ENCODE measurements at places on chromosomes 1 and 21.

DNA sequence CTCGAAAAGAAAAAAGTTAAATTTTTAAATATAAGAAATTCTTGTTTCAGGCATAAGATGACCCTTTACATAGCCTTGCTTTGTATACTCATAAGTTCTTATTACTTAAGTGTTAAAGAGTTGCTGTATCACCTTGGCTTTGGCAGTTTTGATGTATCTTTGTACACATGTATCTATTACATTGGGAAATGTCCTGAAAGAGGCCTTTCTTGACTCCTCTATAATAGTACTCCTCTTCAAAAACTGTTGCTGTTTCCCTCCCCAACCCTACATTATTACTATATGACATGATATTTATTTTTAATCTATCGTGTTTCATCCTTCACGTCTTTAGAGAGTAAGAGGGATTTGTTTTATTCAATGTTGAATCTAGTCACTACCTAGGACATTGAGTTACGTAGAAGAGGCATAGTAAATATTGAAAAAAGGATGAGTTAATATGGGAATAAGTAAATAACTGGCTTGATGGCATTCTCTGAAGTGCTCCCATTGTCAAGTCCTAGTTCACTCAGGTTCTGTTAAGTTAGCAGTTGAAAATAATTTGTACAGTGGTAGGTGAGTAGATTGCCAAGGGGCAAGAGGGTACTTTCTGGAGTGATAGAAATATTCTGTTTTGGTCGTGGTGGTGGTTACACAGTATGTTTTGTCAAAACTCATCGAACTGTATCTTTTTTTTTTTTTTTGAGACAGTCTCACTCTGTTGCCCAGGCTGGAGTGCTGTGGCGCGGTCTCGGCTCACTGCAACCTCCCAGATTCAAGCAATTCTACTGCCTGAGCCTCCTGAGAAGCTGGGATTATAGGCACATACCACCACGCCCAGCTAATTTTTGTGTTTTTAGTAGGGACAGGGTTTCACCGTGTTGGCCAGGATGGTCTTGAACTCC, 8.2 kb downstream of the THRAP3 start:
- DNase-seq, result no peak

- DNase-seq, result peak; percentile 60
Measured at GRCh38 chr1:2459757-2460156, 16.3 kb upstream of the PLCH2 start.

DNA sequence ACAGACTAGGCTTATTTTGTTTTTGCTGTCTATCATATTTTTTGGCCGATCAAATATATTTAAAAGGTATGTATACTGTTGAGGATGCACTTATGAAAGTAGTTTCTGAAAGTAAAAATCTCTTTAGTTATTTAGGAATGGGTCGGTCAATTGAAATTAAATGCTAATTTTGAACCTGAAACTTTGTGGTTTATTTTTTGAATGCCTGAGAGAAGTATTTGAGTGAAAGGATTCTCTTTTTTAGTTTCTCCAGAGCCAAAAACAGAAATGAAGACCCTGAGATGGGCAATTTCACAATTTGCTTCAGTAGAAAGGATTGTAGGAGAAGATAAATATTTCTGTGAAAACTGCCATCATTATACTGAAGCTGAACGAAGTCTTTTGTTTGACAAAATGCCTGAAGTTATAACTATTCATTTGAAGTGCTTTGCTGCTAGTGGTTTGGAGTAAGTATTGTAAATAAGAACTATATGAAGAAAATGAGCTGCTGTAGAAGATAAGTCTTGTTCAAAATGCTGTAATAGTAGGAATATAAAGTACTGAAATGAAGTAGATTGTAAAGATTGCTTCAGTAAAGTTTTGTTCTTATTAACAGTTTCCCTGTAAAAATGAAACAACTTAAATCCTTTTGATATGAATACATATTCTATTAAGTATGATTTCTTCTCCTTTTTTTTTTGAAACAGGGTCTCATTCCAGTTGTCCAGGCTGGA, 11.5 kb downstream of the USP1 start:
- no peak for DNase-seq

DNA sequence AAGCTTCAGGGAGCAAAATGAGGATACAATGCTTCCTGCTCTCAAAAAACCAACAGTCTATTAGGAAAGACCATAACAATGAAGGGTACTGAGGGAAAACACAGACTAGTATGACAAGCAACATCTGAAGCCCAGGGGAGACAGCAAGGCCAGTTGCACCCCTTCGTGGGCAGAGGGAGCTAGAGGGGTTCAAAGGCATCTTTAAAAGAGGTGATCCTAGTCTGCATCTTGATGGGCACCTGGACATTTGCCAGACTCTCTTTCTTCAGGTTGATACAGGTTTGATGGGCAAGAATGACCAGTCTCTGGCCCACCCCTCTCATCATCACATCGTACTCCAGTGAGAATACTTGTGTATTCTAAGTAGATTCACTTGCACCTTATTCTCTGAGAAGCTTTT, 177.7 kb downstream of the VAV3 start:
- DNase-seq, result no peak

DNA sequence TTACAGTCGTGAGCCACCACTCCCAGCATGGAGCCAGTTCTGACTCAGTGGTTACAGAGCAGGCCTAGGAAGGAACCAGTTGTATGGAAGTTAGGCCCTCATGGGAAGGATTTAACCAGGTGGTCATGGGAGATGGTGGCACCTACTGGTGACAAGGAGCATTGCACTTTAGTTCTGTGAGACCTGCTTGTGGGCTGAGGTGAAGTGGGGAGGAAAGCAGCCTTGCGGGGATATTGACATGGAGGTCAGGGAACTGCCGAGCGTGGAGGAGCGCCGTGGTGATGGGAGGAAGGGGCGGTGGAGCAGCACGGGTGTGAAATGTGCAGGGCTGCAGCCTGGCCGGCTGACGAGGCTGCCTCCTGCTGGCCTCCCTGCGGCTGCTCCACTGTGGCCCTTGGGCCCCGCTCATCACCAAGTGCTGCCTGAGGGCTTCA, 100.4 kb downstream of the GALNT2 start:
- no peak for DNase-seq

- DNase-seq, result no peak
Measured at GRCh38 chr1:19423130-19423529, 62.2 kb downstream of the CAPZB start.

DNA sequence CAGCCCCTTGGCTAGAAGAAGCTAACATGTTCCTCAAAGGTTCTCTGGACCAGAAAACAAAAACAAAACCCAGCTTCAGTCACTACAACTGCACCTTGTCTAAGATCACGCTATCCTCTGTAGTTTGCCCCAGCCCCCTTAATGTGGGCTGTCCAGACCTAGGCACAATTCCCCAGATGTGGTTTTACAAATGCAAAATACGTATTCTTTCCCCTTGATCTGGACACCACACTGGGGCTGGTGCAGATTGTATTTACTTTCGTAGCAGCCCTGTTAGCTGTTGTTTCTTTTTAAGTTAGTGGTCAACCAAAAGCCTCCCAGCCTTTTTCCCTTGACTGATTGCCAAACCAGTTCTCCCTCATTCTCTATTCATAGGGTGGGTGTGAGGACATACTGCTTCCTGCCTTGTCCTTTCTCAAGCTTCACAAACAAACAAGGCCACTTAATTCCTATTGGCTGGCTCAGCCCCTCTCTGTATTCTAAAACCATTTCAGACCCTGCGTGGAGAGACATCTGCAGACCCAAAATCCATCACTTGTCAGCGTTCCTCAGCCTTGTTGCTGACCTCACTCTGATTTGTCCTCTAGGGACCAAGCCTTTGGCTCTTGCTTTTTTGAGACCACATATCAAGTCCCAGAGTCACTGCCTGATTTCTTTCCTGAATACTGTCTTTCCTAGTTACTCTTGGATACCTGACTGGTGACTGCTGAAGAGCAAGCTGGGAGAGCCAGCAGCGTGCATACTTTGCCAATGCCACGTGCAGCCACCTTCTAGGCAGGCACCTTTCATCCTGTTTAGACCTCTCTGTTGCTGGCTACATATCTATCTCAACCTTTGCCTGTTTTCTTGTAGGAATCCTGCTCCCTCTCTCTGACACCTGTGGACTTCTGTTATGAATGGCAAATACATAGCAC, 96.4 kb upstream of the RAB3GAP2 start:
- no peak for DNase-seq

- DNase-seq, result no peak
Measured at GRCh38 chr1:101295209-101295608, 58.4 kb downstream of the S1PR1 start.

DNA sequence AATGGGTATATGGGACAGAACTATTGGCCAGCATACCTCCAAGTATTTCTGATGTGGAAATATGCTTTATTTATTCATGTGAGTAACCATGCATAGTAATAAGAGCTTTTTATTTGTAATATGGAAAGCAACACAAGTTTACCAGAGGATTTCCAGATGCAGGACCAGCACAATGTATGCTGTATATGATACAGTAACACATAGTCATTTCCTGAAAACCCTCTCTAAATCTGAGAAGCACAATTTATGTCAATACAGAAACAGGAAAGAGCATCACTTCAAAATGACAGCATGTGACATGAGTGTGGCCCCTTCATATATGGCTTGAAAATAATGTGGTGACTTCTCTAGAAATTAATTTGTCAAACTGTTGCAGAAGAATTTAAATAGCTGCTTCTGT, 1134.7 kb upstream of the ADGRL2 start:
- no peak for DNase-seq

DNA sequence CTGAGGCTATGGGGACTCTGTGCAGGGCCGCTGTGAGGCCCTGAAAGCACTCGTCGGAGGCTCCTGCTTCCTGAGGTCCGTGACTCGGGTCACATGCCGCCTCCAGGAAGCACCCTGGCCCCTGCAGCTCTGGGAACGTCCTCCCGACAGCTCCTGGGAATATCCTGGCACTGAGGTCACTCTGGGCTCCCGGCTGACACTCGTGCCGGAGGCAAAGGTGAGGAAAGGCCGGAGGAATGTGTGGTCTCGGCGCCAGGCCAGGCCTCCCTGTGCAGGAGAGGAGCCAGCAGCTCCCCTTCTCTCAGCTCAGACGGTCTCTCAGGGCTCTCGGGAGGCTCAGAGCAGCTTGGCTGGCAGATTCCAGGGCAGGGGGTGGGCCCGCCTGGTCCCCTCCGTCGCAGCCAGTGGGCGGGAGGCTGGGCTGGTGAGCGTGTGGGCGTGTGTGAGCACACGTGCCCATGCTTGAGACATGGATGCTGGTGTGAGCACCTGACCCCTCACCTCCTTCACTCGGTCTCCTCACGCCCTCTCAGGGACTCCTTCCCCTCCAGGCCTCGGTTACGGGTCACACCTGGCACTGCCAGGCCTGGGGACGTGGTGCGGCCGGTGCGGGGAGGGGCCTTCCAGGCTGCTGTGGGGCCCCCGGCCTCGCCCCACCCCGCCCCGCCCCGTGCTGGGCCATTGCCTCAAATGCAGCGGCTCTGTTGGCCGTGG, 5.5 kb upstream of the RNF223 start:
- DNase-seq, result no peak

DNA sequence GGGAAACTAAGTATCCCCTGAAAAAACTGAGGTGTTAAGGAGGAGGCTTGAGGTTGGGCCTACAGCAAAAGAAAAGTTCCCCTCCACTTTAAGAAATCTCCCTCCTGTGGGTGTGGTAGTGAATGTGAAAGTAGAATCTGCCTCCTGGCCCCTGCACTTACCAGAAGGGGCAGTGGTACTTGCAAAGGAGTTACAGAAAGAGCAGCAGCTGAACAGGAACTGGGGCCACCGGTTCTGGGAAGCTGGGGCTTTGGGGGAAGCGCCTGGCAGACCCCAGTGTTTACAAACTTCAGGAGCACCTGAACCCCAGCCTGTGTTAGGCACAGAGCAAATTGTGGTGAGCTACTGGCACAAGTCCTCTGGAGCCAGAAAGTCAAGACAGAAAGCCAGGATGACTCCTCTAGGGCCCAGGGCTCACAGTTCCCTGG, 250.2 kb upstream of the FGGY start:
- peak; percentile 49 for DNase-seq

DNA sequence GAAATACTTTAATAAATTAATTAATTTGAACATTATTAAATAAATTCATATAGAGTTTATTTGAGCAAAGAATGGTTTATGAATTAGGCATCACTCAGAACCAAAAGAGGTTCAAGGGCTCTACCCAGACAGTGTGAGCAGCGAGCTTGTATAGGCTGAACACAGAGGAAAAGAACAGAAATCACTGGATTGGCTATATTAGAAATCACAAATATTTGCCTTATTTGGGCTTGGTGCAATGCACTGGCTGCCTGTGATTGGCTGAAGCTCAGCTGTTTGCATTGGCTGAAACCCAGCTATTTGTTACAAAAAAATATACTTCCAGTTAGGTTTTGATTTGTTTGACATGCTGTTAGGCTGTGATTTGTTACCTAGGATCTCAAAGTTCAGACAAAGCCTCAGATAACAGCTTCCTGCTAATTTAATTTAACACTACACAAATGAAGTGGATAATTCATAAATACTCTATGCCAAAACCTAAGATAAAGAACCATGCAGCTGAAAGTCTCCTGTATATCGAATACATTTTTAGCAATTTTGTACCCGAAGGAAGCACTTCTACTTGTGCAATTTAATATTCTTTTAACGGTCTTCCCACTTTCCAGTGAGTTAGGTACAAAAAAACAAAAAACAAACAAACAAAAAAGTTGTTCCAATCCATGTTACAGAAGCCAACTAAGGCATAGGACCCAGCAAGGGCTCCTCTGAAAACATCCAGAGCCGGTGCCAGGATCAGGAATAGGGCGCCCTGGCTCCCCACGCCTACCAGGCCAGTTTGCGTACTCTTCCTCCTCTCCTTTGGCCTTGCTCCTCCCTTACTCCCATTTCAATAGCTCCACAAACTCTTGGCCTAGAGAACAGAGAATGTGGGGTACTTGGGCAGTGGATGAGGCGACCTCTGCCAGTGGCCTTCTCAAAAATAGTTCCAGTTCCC, 179.1 kb downstream of the DUSP10 start:
- no peak for DNase-seq

GRCh38 chr1:169949139-169949538, 55.4 kb upstream of the SCYL3 start:
- no peak for DNase-seq

- no peak for DNase-seq
Measured at GRCh38 chr1:4309676-4310320, 344.6 kb upstream of the AJAP1 start.

DNA sequence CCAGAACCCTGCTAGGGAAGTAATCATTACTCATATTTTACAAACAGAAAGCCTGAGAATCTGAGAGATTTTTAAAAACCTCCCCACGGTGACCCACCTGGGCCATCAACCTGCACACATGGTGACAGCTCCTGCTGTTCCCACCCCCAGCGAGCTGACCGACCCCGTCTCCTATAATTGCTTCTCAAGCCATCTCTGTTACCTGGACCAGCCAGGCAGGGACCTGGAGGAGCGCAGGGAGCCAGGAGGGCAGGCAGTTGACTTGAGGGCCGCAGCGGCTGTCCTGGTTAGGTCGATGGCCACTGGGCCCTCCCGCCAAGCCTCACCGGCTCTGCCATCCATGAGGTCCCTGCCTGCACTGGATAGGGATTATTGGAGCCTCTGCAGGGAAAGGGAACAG, 7.7 kb downstream of the TFF2 start:
- no peak for DNase-seq

DNA sequence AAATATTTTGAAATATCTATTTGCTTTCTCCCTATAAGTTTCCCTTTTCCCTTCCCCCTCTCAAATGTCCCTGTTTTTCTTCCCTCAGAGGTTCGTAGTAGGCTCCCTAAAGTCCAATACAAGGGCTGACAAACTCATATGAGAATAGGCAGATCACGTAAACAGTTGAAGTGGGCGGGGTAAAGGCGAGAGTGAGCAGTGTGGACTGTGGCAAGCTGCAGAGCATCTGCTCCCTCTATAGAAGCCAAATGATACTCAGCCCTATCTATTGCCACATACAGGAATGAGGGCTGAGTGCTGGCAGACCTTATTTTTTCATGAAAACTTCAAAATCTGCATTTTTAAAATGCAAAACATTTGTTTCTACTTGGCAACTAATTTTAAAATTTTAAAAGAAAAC, 26.3 kb downstream of the PRDX6 start:
- DNase-seq, result no peak
